Activated T-helper 1 cell treated with anti-CD3 and anti-CD28 coated beads, Interleukin-2, amount 50 U/mL, for 16 hours (primary cell): ENCODE measurements at places on chromosomes 2 and 18.

- no peak for DNase-seq
These were observed 30.9 kb upstream of the OSBPL6 start for GRCh38 chr2:178163395-178163794.

DNA sequence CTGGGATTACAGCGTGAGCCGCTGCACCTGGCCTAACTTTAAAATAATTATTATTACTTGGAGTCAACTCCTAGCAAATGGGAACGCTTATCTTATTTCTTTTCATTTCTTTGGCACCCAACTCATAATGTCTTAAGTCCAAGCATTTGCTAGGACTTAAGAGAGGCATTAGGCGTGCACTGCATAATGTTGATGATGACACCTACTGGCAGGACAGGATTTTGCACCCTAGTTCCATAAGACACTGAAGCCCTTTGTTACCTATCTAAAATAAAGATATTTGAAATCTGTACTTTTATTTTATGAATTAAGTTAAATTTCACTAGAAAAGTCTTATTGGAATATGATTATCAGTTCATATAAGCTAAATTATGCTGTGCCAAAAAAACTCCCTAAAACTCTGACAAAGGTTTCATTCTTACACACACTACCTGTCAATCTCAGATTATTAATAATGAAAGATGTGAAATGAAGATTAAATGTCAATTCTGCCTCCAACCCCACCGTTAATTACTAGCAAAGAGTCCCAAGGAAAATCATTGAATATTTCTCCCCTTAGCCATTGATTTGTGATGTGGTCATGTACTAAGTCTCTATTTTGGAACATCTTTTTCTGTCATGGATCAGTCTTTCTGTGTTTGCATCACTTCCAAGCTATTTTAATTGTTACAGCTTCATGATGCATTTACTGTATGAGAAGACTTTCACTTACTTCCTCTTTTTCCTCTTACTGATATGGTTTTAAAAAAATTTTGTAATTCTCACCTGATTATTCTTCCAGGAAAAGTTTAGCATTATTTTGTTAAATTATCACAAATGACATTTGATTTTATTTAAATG is 12.7 kb upstream of the CDH2 start:
- DNase-seq: no peak

- DNase-seq: no peak
These were observed 329.0 kb upstream of the LRATD1 start for GRCh38 chr2:14303366-14304115.

DNA sequence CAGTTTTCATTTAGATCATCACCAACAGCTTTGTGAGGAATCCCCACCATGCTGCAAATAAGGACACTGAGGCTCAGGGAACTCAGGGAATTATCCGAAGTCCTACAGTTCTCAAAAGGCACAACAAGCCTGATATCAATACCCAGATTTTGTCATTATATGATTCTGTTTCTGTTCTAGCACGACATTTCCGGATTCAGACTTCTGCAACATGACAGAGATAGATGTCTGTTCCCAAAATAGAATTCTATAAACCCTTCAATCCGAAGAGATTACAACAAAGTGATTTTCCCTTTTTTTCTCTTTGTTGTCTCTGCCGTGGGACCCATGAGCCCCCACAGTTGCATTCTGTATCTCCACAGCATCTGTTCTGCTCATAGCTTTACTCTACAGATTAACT is 72.0 kb downstream of the DOCK10 start:
- DNase-seq: no peak

- DNase-seq: no peak
These were observed 630.5 kb downstream of the TDRD15 start for GRCh38 chr2:21754164-21754788.

GRCh38 chr2:78721355-78722033 is 304.0 kb upstream of the REG3G start:
- no peak for DNase-seq

GRCh38 chr2:11855064-11855760 is 108.8 kb downstream of the LPIN1 start:
- no peak for DNase-seq

- DNase-seq: no peak
These were observed 6.9 kb upstream of the BOK start for GRCh38 chr2:241551599-241551997.

- DNase-seq: no peak
These were observed 791.3 kb upstream of the CHAC2 start for GRCh38 chr2:52976143-52976949.

DNA sequence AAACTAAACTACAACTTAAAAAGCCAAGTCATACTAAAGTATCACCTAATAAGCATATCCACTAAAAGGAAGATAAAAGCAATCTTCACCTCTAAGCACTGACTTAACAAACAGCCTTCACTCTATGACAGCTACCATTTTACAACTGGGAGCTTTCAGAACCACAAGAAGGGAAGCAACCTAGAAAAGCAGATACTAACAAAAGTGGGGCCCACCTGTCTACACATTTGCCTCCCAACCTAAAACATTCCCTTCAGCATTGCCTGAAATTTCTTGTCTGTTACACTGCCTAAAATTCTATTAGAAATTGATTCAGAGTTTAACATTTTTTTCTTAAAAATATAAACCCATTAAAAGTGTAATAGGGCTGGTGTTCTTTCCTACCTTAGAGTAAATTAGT is 172.0 kb downstream of the ATAD2B start:
- DNase-seq: no peak

GRCh38 chr2:217775920-217776503 is 226.8 kb downstream of the TNS1 start:
- DNase-seq: no peak

- DNase-seq: no peak
These were observed 79.8 kb downstream of the MGAT5 start for GRCh38 chr2:134333646-134334189.

DNA sequence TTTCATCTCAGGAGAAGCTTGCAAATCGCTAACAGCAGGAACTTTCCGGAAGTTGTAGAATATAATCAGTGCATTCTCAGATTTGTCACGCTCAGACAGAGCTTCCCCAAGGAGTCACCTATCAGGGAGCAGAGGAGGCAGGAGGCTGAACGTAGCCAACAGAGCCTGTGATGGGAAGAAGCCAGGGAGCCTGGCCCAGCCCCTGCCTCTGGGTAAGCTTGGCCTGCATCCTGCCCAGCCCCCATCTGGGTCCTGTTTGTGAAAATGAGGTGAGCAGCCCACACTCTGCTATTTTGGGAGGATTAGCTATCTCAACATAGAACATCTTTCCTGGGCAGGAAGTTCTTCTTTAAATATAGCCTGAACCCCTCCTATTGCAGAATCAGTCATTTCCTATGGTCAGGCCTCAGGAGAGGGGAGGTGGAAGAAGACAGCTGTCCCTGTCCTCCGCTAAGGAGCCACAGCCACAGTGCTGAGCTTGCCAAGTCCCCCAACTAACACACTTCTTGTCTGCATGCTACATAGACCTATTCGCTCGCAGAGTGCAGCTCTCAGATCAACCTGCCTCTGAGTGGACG is 19.2 kb upstream of the PKDCC start:
- DNase-seq: no peak

DNA sequence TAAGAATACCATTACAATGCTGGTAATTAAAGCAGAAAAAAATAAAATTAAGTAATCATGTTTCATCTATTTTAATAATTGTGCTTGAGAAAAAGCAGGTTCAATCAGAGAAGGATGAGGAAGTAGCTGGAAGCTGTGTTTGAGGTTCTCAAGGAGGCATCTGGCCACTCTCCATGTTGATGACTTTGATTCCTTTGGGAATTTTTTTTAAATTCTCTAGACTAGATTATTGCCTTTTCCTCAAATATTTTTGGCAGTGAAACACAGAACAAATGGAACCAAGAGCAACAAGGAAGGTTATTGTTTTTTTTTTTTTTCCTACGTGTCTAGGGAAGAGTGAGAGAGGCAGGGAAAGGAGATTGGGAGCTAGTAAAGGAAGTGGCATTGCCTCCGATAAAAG is 99.9 kb upstream of the NRP2 start:
- DNase-seq: no peak
